ENCODE measurements at places on chromosomes 7 and 10.

DNA sequence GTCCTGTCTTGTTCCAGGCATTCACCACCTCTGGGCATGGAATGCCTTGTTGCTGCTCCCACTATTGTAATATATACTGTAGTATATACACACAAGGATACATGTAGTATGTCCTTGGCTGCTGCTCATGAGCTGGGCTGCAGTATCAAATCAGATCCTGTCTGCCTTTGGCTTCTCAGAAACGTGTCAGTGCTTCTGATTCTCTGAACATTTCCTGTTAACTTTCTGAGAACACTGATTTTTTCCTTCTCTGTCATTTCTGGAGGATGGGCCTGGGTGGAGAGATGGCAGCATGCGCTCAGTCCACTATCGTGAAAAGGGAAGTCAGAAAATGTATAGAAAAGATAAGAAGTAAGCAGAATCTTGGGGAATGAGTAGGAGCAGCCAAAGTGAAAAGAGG lies 12.2 kb downstream of the SFTPA2 start:
- no peak for DNase-seq

DNA sequence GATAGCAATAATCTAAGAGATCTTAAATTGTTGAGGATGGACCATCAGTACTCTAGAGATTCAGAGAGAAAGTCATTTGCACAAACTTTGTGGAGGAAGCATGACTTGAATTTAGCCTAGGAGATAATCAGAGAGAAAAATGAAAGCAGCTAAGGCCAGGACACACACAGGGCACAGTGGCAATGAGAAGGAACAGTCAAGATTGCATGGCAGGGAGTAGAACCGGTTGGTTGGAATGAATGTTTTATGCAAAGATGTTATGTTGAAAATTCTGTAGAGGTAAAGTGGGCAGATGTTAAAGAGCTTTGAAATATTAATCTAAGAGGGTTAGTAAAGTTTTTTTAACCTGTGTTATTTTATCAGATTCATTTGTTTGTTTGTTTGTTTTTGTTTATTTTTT lies 521.8 kb downstream of the GATA3 start:
- no peak for DNase-seq

GRCh38 chr10:43074409-43074808 lies 2.5 kb upstream of the RET start:
- DNase-seq, result no peak

GRCh38 chr7:88449410-88449809 lies 142.7 kb upstream of the STEAP4 start:
- DNase-seq, result no peak

- DNase-seq, result no peak
Observed at GRCh38 chr7:128275681-128276080, 34.6 kb downstream of the LEP start.

Data from stimulated activated CD4-positive, alpha-beta T cell treated with anti-CD3 and anti-CD28 coated beads, Interleukin-2, amount 100 ng/mL, for 24 hours (primary cell).